ENCODE measurements at places on chromosomes 12 and 14.

- peak; percentile 11 for DNase-seq
Measured at GRCh38 chr12:103495469-103496456, at the start of gene C12orf42. TSS of gene C12orf42 (minus strand) at chr12:103495968. CDS start at chr12:103478426, 17,542 bp downstream.

- DNase-seq = no peak
Measured at GRCh38 chr12:10632226-10632625, 18.8 kb upstream of the MAGOHB start.

DNA sequence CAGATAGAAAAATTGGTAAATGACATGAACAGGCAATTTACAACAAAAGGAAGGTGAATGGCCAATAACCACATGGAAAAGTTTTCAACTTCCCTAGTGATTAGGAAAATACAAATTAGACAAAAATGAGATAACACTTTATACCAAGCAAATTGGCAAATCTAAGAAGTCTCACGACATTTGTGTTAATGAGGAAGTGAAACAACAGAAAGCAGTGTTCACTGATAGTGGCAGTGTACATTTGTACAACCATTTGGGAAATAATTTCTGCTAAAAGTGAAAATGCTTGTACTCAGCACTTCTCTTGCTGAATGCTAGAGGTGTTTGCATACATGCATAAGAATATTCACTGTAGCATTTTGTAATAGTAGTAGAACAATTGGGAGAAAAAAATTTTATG lies 126.6 kb downstream of the LLPH start:
- no peak for DNase-seq

DNA sequence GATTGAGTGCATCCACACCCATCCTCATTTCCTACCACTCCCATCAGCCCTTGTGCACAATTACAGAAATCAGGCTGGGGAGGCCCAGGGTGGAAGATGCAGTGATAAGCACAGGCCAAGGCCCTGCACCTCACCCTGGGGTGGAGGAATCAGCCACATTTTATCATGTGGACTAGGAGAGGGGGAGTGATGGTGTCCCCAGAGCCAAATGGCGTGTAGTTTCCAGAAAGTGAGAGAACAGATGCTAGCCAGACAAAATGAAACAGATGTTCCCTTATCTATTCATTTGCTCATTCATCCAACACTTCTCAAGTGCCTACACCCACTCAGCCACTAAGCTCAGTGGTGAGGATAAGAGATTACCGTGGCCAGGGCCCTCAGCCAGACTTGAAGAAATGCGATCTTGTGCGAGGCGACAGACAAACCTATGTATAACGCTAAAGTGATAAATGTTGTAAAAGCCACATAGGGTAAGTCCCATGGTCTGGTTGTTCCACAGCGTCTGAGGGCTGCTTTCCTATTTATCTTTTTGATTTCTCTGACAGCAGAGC lies 93.6 kb downstream of the STAB2 start:
- no peak for DNase-seq
